HuH-7 (cell line): ENCODE measurements at places on chromosomes 11 and 22.
A peak's percentile ranks its signal among the peaks of the same experiment; 100 is the strongest.

GRCh38 chr22:47204002-47204979 is 441.8 kb downstream of the TBC1D22A start:
- no peak for DNase-seq

DNA sequence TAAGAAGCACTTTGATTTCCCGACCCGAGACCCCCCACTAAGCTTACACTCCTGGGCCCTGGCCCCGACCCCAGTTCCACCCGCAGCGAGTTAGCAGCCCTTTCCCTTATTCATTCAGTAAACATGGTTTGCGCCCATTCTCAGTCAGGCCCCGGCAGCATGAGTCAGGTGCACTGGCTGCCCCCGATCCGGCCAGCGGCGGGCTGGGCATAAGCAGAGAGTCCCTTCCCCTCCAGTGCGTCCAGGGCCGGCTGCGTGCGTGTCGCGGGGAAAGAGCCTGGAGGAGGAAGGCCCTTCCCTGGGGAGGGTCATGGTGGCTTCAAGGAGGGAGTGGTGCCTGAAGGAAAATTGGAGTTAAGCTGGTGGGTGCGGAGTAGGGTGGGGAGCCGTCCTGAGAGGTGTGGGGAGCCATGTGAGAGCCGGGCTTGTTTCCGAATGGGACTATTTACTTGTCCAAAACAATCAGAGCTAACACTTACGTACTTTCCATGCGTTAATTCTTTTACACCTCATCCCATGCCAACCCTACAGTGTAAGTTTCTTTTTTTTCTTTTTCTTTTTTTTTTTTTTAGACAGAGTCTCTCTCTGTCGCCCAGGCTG is 657 bp downstream of the IGHMBP2 start:
- peak; percentile 89 for DNase-seq

- DNase-seq, result no peak
Observed at GRCh38 chr22:43244402-43244801, 57.5 kb upstream of the TTLL12 start.

DNA sequence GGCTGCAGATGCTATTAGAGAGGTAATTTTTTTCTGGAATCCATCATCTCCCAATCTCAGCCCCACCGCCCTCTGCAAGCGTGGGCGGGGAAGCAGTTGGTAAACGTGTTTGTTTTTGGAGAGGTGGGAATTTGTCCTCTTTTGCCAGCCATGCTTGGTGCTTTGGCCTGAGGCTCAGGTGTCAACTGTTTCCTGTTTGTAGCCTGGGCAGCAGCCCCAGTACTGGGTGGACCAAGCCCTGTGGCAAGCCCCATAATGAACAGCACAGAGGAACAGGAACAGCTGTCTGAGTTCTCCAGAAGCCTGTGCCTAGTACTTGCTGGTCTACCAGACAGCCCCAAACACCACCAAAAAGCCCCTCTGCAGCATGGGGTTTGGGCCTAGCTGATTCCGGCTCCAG is 39.6 kb downstream of the POU2F3 start:
- DNase-seq, result no peak

GRCh38 chr11:65274735-65275682 is 13.2 kb downstream of the POLA2 start:
- DNase-seq, result peak; percentile 46

GRCh38 chr11:68756171-68756766 is 4.9 kb upstream of the TESMIN start:
- DNase-seq, result no peak

- DNase-seq, result no peak
Observed at GRCh38 chr11:121237686-121238658, 54.6 kb upstream of the SC5D start.

DNA sequence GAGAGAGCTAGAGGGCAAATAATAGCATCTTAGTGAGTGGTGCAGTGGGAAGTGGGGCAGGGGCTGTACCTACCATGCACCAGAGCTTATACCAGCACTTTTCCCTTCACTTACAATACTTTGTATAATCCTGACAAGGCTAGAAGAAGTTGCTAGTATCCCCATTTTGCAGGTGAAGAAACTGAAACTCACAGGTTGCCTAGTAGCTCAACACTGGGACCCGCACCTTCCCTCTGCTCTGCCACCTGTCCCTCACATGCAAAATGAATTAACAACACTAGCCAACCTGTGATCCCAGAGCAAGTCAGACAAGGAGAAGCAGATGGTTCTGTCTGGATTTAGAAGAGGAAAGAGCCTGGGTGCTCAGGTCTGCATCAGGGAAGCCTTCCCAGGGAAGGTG is 510.4 kb downstream of the BUD13 start:
- no peak for DNase-seq

GRCh38 chr11:59164028-59164427 is 7.9 kb upstream of the DTX4 start:
- no peak for DNase-seq

- no peak for DNase-seq
Observed at GRCh38 chr11:47148270-47148669, 28.4 kb downstream of the ARFGAP2 start.

GRCh38 chr11:7691759-7692350 is 14.4 kb downstream of the OVCH2 start:
- no peak for DNase-seq

DNA sequence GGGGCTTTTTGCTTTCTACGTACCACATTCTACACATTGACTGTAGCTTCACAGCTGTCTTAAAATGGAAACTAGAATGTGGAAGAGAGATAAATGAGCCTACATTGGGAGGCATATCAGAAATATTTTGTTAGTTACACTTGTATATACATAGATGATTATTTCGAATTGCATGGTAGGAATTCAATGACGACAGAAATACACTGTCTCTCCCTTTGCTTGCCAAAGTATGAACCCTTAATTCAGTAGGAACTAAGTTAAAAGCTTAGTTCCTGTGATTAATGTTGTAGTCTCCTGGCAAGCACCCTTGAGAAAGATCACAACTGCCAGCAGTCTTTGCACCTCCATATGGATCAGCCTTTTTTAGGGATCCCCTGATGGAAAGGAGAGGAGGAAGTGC is 10.1 kb downstream of the C11orf87 start:
- no peak for DNase-seq

GRCh38 chr11:67113231-67113721 is 5.8 kb upstream of the KDM2A start:
- no peak for DNase-seq

GRCh38 chr22:49266561-49267519 is 560.8 kb downstream of the BRD1 start:
- DNase-seq, result no peak
